ENCODE measurements at places on chromosomes 13 and 19.

DNA sequence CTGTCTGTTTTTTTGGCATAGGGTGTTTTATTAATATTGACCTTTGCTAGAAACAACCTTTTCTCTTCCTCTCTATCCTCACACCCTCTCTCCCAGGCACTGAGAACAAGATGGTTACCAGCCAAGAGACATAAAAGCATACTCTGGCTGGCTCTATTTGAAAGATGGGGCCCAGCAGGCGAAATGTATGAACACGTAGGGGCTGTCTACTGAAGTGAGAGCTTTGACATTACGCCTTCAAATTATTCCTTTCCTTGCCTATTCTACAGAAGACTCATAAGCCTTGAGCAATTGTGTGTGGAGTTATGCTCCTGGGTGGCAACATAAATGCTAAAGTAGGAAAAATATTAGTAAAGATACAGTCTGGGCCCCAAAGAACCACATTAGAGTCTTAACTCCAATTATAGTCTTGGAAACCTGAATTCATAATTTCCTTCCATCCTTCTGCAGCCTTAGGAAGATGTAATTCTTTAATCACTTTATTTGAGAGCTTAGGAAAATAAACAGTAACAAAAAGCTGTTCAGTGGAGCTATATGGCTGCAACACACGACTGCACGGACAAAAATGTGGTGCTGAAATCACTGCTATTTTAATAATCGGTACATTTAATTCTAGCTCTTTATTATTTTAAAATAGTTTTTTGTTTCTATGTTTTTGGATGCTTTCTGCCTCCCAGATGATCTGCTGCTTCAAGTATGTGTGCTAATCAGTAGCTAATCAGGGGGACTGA is 122.3 kb upstream of the RNF113B start:
- no peak for DNase-seq

- DNase-seq = no peak
Observed at GRCh38 chr19:54310543-54310942, 2.4 kb downstream of the LILRA5 start.

DNA sequence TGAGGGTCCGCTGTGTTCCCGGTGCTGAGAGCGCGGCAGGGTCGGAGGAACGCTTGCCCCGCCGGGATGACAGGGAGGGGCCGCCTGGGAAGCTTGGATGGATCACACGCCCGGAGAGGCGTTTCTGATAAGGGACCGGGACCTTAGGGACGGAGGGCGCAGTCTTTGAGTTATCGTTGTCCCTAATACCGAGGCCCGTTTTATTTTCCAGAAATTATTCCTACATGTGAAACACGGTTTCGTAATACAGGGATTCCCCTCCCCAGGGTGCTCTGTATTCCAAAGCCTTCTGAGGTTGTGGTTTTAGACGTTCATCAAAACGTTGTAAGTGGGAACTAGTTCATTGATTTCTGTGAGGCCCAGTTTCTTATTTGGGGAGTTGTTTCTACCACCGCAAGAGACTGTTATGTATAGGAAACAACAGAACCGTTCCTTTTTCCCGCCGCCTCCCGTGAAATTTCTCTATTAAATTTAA is 752 bp downstream of the PDCD5 start:
- DNase-seq = no peak

DNA sequence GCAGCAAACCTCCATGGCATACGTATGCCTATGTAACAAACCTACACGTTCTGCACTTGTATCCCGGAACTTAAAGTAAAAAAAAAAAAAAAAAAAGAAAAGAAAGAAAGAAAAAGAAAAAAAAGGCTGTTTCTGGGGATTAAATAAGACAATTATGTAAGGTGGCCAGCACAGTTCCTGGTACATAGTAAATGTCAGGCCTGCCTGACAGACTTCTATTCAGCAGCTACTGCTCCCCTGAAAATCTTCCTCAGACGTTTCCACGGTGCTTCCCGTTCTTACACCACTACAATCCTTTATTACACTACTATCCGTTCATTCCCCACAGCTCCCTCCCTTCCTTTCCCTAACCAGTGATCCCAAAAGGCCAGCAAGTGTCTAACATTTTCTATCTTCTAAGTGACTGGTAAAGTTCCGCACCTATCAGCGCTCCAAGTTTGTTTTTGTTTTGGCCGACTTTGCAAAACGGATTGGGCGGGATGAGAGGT is 636 bp upstream of the RB1 start:
- no peak for DNase-seq

- DNase-seq = no peak
Observed at GRCh38 chr19:18697680-18698079, 14.2 kb downstream of the CRTC1 start.

- no peak for DNase-seq
Observed at GRCh38 chr13:33728271-33729037, 89.5 kb upstream of the RFC3 start.

DNA sequence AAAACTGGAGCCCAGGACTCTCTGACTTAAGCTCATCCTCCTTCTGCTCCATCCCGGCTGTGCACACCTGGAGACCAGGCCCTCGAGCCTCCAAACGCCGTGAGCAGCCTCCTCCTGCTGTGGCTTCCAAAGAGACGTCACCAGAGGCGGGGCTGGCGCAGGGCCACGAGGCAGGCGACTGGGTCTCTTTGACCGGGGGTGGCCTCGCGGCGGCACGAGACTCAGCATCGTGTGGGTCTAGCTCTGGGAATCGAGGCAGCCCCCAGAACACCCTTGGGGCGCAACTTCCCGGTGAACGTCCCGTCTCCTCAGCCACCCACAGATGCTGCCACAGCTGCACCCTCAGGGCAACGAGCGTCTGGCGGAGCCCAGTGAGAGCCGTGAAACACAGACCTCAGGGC is 22.8 kb downstream of the RASA3 start:
- no peak for DNase-seq

- DNase-seq = no peak
Observed at GRCh38 chr13:49855930-49856329, 63.4 kb upstream of the KPNA3 start.

GRCh38 chr19:45757695-45758094 is 11.4 kb downstream of the SIX5 start:
- DNase-seq = no peak

GRCh38 chr19:1118999-1119398 is 15.2 kb downstream of the GPX4 start:
- no peak for DNase-seq

DNA sequence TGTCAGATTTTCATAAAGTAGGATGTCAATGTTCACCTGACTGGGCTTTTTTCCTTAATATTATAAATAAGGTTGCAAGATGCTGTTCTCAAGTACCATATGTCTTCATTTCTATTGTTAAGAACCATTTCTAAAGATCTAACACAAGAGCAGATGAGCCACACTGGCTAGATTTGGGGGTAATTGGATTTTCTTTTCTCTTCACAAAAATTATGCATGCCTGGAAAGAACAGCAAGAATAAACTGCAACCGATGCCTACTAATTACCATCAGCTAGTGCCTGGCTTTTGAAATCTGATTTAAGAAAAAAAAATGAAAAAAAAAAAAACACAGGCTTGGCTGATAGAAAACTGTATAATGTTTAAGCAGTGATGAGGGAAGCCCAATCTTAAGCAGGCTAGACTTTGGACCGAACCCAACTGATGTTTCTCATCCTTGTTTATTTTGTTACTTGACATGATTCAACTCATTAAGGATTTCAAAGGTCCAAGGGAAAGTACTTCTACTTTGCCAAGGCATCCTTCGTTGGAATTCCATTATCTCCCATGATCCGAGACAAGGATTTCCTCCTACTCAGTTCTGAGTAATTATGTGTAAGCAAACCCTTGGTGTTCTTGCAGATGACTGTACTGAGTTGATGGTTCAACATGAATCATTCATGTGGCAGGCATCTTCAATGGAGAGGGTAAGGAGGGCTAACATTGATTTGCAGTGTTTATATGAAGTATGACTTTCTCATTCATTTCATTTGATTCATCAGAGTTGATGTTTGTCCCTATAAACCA is 300.5 kb downstream of the SPRY2 start:
- DNase-seq = no peak

DNA sequence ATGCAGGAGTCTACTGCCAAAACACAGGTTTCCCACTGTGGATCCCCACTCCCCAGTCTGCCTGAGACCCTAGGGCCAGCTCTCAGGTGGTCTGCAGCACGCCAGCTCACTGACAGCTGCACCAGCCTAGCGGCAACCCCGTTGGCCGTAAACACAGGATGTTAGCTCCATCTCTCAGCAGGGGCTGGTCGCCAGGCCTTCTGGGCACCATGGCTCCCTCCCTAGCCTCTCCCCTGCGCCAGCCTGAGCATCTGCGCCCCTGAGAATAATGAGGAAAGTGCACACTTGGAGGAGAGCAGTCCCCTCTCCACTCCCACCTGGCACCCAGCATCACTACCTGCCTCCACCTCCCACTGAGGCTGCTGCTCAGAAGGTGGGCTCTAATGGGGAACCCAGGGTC is 20.8 kb upstream of the EPHX3 start:
- no peak for DNase-seq

DNA sequence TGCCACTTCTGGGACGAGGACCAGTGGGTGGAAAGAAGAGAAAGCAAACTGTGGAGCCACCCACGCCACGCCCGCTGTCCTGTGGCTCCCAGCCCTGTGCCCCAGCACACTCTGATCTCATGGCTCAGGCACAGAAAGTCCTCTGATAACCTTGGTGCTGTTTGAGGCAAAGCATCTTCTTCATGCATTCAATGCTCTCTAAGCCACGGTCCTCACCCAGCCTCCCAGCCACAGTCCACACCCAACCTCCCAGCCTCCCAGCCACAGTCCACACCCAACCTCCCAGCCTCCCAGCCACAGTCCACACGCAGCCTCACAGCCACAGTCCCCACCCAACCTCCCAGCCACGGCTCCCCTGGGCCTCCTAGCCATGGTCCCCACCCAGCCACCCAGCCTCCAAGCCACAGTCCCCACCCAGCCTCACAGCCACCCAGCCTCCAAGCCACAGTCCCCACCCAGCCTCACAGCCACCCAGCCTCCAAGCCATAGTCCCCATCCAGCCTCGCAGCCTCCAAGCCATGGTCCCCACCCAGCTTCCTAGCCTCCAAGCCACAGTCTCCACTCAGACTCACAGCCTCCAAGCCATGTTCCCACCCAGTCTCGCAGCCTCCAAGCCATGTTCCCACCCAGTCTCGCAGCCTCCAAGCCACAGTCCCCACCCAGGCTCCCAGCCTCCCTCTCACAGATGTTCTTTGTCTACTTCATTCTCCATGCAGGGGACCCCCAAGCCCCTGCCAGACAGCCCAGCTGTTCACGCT is 74.9 kb downstream of the SOX1 start:
- DNase-seq = no peak

DNA sequence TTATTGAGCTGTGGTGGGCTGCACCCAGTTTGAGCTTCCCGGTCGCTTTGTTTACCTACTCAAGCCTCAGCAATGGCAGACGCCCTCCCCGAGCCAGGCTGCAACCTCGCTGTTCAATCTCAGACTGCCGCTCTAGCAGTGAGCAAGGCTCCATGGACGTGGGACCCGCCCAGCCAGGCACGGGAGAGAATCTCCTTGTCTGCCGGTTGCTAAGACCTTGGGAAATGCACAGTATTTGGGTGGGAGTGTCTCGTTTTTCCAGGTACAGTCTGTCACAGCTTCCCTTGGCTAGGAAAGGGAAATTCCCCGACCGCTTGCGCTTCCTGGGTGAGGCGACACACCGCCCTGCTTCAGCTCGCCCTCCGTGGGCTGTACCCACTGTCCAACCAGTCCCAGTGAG is 27.7 kb upstream of the UBAC2 start:
- no peak for DNase-seq

GRCh38 chr19:5676105-5676771 is 4.1 kb downstream of the MICOS13 start:
- DNase-seq = no peak

DNA sequence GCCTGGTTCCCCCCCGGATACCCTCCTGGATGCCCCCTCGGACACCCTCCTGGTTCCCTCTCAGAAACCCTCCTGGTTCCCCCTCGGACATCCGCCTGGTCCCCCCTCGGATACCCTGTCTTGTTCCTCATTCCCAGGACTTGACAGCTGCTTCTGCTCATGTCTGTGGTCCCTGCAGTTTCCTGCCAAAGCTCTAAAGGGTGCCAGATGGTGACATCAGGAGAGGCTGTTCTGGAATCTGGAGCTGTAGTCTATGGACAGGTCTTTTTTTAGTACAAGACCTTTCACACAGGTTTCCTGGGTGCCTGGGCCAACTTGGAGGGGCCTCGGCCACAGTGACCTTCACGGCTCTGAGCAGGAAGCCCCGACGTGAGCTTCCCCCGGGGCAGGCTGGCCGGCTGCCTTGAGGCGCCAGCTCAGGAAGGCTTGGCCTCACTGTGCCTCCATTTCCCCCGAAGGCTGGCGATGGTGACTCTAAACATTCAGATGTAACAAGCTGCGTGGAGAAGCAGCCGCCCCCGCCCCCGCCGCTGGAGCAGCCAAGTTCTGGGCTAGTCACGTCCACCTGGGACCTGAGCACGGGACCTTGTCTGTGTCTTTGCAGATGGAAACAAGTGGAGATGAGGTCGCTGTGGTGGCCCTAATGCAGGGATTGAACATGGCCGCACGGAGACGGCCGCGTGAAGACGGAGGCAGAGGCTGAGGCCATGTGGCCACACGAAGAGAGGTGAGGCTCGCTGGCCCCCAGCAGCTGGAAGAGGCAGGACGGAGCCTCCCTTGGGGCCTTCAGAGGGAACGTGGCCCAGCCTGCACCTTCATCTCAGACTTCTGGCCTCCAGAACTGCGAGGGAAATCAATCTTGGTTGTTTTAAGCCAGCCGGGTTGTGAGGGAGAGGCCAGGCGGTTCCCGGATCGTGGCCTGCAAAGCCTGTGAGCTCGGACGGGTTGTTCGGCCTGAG is 12.7 kb downstream of the SGTA start:
- peak; percentile 3 for DNase-seq

- no peak for DNase-seq
Observed at GRCh38 chr19:40585241-40585981, 8.7 kb downstream of the SHKBP1 start.

- no peak for DNase-seq
Observed at GRCh38 chr19:19463348-19464117, 51.8 kb downstream of the TSSK6 start.

DNA sequence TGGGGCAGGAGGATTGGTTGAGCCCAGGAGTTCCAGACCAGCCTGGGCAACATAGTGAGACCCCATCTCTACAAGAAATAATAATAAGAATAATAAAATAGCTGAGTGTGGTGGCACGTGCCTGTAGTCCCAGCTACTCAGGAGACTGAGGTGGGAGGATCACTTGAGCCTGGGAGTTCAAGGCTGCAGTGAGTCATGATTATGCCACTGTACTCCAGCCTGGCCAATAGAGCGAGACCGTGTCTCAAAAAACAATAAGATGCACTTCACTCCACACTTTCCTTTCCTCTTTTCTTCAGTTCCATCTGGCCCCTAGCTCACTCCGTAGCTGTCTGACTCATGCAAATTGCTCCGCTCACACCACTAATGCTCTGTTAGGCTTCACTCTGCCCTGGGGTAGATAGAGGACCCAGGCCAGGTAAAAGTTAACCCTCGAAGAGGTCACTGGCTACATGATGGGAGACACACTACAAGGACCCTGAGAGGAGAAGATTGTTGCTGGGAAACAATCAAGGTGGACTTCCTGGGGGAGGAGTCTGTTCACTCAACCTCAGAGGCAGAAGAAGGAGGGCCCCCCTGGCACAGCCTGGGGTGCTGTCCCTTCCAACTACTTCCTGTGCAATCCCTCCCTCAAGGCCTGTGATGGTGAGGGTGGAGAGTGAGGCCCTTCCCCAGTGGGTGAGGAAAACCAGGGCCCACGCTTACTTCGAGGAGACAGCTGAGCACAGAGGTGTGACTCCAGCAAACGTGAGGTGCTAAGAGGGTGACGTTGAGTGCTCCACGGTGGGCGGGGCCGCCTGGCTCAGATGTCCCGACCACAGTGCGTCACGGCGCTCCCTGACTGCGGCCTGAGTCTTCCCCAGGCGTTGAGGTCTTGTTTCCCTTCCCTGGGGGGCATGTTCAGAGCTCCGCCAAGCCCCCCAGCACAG is 8.8 kb upstream of the TNFSF9 start:
- no peak for DNase-seq
